ENCODE measurements at places on chromosomes 3 and 15. TPM values are rescaled to one million over a fixed set of nuclear protein-coding genes. Genes with fewer than 3 reads are reported as not detected.

SUSD5 gene
- 3.1 TPM for total RNA-seq

PLXNA1 gene
- 34.7 TPM for total RNA-seq

B3GALNT1 gene
- 13.8 TPM for total RNA-seq

GHRL gene
- not detected for total RNA-seq

ADPRH gene
- total RNA-seq: 0.77 TPM

LDHAL6B gene
- not detected for total RNA-seq

PBRM1 gene
- total RNA-seq: 116 TPM

NEDD4 gene
- 36.7 TPM for total RNA-seq

AQP9 gene
- not detected for total RNA-seq

NOX5 gene
- total RNA-seq: not detected

GOLGA6B gene
- total RNA-seq: not detected

CLDN1 gene
- total RNA-seq: 0.34 TPM

AGBL1 gene
- 6.2 TPM for total RNA-seq
